Liver (tissue), 10 donors: ENCODE measurements at places on chromosomes 2 and 18. TPM values are rescaled to one million over a fixed set of nuclear protein-coding genes. Genes with fewer than 3 reads are reported as not detected.
A peak's percentile ranks its signal among the peaks of the same experiment; 100 is the strongest.

DNA sequence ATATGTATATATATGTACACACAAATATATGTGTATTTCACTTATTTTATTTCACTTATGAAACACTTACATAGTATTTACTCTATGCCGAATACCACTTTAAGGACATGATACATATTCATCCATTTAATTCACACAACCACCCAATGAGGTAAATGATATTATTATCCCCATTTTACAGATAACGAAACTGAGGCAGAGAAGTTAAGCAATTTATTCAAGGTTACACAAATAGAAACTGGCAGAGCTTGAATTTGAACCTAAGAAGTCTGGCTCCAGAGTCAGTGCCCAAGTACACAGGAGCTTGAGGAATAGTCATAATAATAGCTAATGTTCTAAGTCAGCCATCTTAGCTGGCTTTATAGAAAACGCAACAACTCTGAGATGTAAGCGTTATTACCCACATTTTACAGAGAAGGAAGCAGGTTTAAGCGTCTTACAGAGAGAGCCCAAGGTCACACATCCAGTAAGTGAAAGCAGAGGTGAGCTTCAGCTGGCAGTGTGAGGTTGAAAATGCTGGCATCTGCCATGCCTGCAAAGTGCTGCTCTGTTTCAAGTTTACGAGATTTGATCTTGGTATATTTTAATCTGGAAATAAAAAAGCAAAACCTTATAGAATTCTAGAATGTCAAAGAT is 326.9 kb downstream of the LPIN1 start:
- no peaks in the 10 kb centered on the region for H3K36me3 ChIP-seq
- H3K4me1 ChIP-seq = no peaks in the 10 kb centered on the region
- no peaks in the 10 kb centered on the region for H3K27me3 ChIP-seq
- H3K4me3 ChIP-seq = no peak overlapping the region
- DNase-seq = no peak

Gene POU3F3
- not detected for total RNA-seq

DNA sequence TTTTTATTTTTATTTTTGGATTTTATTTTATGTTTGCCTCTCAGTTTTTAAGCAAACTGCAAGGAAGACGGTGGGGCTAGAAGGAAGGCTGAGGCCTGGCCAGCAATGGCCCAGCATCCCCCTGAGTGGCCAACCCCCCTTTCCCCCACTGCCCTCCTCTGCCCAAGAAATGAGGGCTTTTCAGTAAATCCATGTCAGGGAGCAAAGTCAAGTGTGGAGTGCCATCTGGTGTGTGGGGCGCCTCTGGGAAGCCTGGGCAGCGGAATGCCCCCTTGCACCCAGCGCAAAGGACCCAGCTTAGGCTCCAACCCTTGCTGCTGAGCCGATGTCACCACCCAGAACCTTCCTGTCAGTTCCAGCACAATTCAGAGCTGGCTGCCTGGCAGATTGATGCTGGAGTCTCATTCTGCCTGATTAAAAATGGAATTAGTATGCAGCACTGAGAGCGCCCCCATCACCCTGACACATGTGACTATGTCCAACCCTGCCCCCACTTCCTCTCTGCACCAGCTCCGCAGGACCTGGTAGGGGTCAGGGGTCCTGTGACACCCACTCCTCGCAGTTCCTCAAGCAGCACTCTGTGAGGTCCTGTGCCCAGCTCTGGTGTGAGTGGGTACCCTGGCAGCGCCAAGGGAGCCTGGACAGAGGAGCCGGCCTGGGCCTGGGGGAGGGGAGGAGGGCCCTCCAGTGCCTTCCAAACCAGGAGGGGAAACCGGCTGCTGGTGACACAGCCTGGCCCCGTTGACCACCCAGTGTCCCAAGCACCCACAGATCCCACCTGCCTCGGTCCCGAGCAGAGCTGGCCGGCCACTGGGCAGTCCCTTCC is 9.2 kb upstream of the ALPP start:
- no peaks in the 10 kb centered on the region for H3K36me3 ChIP-seq
- H3K27me3 ChIP-seq = no peaks in the 10 kb centered on the region
- H3K4me3 ChIP-seq = no peak overlapping the region
- no peak for DNase-seq

Gene ITPRIPL1
- total RNA-seq = 3.1 TPM

- peaks cover 6% of the 10 kb centered on the region for H3K4me1 ChIP-seq
- no peak overlapping the region for H3K4me3 ChIP-seq
- H3K36me3 ChIP-seq = no peaks in the 10 kb centered on the region
- no peaks in the 10 kb centered on the region for H3K27me3 ChIP-seq
- DNase-seq = no peak
- H3K27ac ChIP-seq = no peak overlapping the region
Measured at GRCh38 chr18:9055185-9055584, 47.3 kb upstream of the NDUFV2 start.

Gene RESP18
- not detected for total RNA-seq

Gene PLCD4
- 0.05 TPM for total RNA-seq

Gene OTOS
- not detected for total RNA-seq

GRCh38 chr2:223057569-223057968 is 5.6 kb downstream of the KCNE4 start:
- DNase-seq = no peak
- H3K36me3 ChIP-seq = no peaks in the 10 kb centered on the region
- no peaks in the 10 kb centered on the region for H3K27me3 ChIP-seq
- H3K4me1 ChIP-seq = no peaks in the 10 kb centered on the region
- H3K4me3 ChIP-seq = no peak overlapping the region

DNA sequence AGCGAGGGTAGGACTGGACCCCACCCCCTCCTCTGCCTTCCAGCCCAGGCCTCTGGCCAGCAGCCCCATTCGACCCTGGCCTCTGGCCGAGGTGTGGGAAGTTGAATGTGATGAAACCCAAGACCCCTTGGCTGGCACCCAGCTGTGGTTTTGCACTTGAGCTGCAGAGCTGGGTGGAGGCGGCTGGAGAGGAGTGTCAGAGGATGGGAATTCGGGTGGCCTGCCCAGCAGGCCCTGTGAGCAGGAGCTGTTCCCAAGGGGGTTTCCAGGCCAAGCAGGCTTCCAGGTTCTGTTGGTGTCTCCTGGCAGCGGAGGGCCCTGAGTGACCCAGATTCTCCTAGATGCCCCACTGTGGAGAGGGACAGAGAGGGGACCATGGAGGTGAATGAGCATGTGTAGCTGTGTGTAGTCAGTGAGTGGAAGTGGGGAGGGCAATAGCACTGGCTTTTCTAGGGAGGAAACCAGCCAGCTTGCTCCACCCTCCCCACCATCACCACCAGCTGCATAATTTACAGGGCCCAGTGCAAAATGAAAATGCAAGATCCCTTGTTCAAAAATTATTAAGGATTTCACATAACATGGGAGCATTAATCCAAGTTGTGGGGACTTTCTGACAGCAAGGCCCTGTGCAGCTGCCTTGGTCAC is 172.2 kb upstream of the HAAO start:
- H3K27ac ChIP-seq = no peak overlapping the region
- H3K36me3 ChIP-seq = no peaks in the 10 kb centered on the region
- no peaks in the 10 kb centered on the region for H3K27me3 ChIP-seq
- H3K4me1 ChIP-seq = peaks cover 18% of the 10 kb centered on the region

GRCh38 chr2:27954221-27954673 is 63.7 kb downstream of the BABAM2 start:
- no peaks in the 10 kb centered on the region for H3K36me3 ChIP-seq
- peaks cover 11% of the 10 kb centered on the region for H3K4me1 ChIP-seq
- no peak for DNase-seq
- peak overlapping the region; percentile 6 for H3K27ac ChIP-seq
- no peaks in the 10 kb centered on the region for H3K27me3 ChIP-seq
- H3K4me3 ChIP-seq = no peak overlapping the region

GRCh38 chr2:101577173-101577572 is 102.3 kb upstream of the RFX8 start:
- H3K4me1 ChIP-seq = no peaks in the 10 kb centered on the region
- no peak overlapping the region for H3K4me3 ChIP-seq
- no peaks in the 10 kb centered on the region for H3K27me3 ChIP-seq
- no peak for DNase-seq

DNA sequence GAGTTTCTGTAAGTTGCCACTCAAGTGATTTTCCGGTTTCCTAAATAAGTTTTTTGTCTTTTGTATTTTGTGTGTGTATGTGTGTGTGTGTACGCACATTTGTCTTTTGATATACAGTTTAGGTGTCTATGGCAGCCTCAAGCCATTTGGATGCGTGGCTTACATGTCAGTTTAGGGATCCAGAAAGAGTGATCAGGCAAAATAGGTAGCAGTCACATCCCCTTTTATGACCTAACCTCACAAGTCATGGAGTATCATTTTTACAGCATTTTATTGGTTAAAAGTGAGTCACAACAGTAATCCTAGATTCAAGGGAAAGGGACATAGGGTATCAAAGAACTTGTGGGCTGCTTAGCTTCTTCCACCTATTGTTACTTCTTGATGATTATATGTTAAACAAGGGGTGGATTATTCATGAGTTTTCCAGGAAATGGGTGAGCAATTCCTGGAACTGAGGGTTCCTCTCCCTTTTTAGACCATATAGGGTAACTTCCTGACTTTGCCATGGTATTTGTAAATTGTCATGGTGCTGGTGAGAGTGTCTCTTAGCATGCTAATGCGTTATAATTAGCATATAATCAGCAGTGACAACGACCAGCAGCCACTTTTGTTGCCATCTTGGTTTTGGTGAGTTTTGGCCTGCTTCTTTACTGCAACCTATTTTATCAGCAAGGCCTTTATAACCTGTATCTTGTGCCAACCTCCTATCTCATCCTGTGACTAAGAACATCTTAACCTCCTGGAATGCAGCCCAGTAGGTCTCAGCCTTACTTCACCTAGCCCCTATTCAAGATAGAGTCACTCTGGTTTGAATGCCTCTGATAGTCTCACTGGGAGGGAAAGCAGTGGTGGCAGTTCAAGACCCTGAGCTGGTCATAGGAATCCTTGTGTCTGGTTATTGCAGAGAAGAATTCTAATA is 8.6 kb upstream of the SOCS6 start:
- H3K36me3 ChIP-seq = no peaks in the 10 kb centered on the region
- no peaks in the 10 kb centered on the region for H3K4me1 ChIP-seq
- H3K27me3 ChIP-seq = no peaks in the 10 kb centered on the region
- DNase-seq = no peak
- no peak overlapping the region for H3K4me3 ChIP-seq

Gene FARSB
- total RNA-seq = 5.5 TPM

DNA sequence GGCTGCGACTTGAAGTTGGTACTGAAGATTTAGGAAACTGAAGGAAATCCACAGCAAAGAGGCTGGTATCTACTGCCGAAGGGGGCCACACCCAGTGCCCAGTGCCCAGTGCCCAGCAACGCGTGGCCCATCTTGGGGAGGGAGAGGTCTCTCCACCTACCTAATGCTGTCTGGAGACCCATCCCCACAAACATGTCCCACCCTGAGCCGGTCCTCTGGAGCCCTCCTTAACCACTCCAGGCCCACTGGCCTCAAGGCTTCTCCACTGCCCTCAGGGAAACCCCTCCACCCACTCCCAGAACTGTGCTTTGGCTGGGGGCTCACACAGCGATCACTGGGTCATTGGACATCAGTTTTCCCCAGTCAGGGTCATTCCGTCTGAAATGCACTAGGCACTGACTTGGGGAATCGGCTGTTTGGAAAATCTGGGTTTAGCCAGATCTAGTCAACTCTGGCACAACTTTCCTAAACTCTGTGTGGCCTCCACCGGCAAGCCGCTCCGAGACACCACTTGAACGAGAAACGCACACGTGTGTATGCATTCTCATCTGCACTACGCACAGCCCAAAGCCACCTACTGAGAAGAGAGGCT is 20.1 kb downstream of the GPR55 start:
- H3K4me3 ChIP-seq = no peak overlapping the region
- peak; percentile 31 for DNase-seq

Gene CHST9
- total RNA-seq = 6.4 TPM

DNA sequence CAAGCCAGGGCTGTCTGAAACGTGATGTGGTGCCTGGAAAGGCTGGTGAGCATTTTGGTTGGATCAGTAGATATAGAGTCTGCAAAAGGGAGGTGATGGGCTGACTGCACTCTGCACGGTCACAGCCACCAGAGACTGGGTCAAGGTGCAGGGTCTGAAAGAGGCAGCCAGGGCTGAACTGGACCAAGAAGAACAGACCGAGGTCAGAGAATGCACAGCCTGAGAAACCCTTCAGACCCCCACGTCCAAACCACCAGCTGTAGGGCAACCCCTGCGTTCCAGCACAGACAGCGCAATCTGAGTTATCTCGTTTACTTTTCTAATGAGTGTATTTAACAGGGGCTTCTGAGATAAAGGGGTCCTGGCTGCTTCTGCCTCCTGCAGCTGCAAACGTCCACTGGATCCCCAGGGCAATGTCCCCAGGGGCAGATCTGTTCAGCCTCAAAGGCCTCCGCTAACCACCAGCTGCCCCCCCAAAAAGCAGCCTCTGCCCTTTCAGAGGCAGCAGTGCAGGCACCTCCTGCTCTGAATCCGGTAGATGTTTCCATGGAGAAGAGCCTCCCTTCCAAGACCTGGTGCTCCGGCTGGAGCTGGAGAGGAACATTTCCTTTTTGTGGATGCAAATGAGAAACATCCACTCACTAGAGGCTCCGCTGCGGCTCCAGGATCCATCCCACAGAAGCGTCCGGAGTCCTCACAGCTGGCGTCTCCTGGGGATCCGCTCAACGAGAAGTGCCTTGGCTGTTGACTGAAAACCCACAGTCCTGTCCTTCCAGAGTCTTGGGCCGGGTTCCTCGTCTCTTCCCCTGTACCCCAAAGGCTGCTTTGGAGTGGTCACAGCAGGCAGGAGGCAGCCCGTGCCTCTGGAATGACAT is 970 bp upstream of the KCNG2 start:
- DNase-seq = no peak
- no peak overlapping the region for H3K27ac ChIP-seq
- peaks cover 6% of the 10 kb centered on the region for H3K4me1 ChIP-seq

DNA sequence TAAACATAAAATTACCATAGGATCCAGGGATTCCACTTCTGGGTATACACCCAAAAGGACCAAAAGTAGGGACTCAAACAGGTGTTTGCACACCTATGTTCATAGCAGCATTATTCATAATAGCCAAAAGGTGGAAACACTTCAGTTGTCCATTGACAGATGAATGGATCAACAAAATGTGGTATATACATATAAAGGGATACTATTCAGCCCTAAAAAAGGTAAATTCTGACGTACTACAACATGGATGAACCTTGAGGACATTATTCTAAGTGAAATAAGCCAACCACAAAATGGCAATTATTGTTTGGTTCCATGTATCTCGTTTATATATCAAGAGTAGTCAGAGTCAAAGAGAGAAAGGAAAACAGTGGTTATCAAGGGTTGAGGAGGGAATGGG is 128.1 kb downstream of the MTCL1 start:
- no peak overlapping the region for H3K4me3 ChIP-seq
- no peak for DNase-seq
- no peaks in the 10 kb centered on the region for H3K4me1 ChIP-seq
- H3K27ac ChIP-seq = no peak overlapping the region
- no peaks in the 10 kb centered on the region for H3K36me3 ChIP-seq

DNA sequence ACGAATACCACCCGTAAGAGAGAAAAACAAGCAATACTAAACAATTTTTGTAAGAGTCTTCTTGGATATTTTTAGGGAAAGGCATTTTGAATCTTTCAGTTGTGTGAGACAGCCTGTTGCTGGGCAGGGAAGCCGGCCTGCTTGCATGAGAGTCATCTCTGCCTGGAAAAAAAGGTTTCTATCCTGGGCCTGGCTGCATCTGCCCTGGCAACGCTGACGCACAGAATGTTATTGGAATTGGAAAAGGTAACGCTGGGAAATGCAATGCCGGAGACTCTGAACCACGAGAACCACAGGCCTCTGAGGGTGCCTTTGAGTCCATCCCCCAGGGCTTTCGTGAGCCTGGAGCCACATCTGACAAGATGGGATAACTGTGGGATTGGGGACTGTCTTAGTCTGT is 17.9 kb upstream of the NPAS2 start:
- no peak for DNase-seq
- no peaks in the 10 kb centered on the region for H3K27me3 ChIP-seq
